Activated CD8-positive, alpha-beta memory T cell treated with anti-CD3 and anti-CD28 coated beads for 48 hours (primary cell): ENCODE measurements at places on chromosomes 5 and 9.

DNA sequence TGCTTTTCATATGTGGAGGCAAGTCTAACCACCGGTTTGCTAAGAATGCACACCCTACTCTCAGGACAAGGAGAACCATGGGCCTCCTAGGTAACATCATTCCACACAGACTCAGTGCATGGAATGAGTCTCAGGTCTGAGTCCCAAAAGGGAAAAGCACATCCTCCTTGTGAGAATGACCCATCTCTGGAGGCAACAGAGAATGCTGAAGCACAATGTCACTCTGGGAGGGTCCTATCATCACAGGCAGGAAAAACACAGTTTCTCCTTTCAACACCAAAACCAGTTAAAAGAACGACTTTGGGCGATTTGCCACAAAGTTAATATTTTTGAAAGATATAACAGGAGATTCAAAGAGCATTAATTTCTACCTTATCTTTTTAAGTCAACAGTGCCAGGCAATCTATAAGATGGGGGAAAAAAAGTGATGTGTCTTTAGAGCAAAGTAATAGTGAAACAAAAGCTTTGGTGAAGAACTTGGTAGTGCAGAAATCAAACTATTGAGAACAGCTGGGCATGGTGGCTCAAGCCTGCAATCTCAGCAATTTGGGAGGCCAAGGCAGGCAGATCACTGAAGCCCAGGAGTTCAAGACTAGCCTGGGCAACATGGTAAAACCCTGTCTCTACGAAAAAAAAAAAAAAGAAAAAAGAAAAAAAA lies 97.3 kb downstream of the OXCT1 start:
- DNase-seq = no peak

- DNase-seq = no peak
Measured at GRCh38 chr9:6630502-6631206, 14.9 kb downstream of the GLDC start.

- DNase-seq = no peak
Measured at GRCh38 chr5:1779782-1780613, 19.6 kb downstream of the MRPL36 start.

DNA sequence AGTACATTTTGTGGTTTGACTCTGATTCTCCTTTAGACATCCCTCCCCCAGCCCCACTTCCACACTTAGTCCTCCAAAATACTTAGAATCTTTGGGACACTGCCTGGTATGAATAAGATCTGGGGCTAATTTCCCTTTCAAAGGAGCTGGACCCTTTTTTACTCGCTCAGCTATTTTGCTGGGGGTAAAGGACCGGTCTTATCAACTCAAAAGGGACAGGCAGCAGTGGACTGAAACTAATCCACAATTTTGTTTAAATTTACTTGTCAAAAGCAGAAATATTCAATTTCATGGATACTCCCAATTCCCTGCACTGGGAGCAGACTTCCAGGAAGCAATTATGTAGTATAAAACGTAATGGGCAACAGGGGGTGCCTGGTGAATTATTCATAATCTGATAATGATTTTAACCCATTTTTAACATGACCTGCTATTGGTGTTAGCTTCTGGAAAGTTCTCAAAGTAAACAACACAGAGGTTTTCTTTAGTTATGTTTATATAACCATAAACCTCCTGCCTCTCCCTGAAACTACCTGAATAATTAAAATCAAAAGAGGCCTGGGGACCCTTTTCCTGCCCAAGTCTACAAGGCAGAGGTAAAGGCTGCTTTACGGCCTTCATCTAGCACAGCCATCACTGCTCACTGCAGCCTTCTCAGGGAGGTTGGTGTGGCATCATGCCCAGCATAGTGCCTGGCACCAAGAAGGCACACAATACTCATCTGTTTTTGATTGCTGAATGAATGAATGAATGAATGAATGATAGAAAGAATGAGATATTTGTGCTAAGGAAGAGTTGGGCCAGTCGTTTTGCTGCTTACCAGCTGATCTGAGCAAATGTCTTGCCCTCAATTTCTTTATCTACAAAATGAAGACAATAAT lies 44.2 kb upstream of the GNPDA1 start:
- DNase-seq = no peak

GRCh38 chr5:77924081-77924480 lies 147.9 kb upstream of the TBCA start:
- no peak for DNase-seq

DNA sequence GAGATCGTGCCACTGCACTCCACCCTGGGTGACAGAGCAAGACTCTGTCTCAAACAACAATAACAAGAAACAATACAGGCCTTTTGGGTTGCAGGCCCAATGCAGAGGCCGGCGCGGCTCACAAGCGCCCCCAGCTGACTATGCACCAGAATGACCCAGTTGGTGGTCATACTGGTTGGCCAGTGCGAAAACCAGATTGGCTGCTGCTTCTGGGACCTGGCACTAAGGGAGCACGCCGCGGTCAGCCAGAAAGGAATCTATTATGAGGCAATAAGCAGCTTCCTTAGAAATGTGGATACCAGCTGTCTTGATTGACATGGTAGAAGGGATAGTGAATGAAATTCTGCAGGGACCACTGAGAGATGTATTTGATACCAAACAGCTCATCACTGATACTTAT lies 35.0 kb downstream of the RANBP17 start:
- no peak for DNase-seq

GRCh38 chr9:131096269-131097125 lies at the start of gene AIF1L:
Gene AIF1L (plus strand): TSS chr9:131096531. CDS start chr9:131096630, 99 bp downstream.
- no peak for DNase-seq

GRCh38 chr9:111016426-111017045 lies 21.7 kb downstream of the LPAR1 start:
- no peak for DNase-seq

GRCh38 chr9:130846487-130847305 lies 11.6 kb downstream of the ABL1 start:
- no peak for DNase-seq

- DNase-seq = no peak
Measured at GRCh38 chr5:169410996-169411783, 110.3 kb upstream of the SLIT3 start.

GRCh38 chr5:162107591-162107990 lies 40.0 kb downstream of the GABRG2 start:
- no peak for DNase-seq

GRCh38 chr5:36629729-36630128 lies 23.3 kb downstream of the SLC1A3 start:
- no peak for DNase-seq

- no peak for DNase-seq
Measured at GRCh38 chr5:180795771-180796313, 6.8 kb downstream of the MGAT1 start.

- no peak for DNase-seq
Measured at GRCh38 chr5:1443991-1444360, 1.3 kb downstream of the SLC6A3 start.

DNA sequence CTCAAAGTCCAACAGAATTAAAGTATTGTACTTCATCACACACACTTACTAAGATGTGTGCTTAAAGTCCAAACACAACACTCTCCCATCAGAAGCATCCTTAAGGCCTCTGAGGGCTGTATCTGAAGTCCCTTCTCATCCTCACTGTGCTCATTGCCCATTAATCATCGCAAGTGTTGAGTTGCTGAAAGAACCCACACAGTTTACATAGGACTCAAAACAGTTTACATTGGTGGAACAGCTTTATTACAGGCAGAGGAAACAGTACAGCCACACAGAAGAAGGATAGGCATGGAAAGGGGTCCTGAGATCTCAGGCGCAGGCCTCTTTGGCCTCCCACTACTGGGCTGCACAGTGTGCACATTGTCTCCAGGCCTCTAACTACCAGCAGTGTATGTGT lies 113.4 kb downstream of the CMYA5 start:
- DNase-seq = no peak

- no peak for DNase-seq
Measured at GRCh38 chr5:136232316-136232715, 39.4 kb upstream of the SMIM32 start.

DNA sequence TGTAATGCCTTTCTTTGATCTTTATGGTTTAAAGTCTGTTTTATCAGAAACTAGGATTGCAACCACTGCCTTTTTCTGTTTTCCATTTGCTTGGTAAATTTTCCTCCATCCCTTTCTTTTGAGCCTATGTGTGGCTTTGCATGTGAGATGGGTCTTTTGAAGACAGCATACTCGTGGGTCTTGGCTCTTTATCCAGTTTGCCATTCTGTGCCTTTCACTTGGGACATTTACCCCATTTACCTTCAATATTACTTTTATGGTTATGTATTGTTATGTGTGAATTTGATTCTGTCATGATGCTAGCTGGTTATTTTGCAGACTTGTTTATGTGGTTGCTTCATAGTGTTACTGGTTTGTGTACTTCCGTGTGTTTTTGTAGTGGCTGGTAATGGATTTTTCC lies 59.2 kb downstream of the YTHDC2 start:
- no peak for DNase-seq

DNA sequence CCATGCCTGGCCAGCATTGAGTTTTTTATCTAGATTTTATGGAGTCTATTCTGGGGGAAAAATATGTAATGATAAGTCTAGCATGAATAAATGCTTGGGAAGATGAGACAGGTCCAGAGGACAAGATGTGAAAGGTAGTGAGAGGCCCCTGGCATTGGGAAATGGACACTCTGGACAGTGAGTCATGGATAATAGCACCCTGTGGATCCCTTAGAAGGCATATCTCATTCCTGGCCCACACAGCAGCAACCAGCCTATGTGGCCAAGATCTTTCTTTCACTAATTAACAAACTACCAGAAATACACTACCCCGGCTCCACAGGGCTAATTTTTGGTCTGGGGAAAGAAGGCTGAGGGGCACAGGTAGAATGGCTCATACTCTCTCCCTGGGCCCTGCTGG lies 356.1 kb downstream of the TRIM32 start:
- no peak for DNase-seq

GRCh38 chr5:38968665-38969064 lies 105.5 kb downstream of the RICTOR start:
- no peak for DNase-seq

GRCh38 chr5:131022811-131023497 lies 142.1 kb downstream of the HINT1 start:
- no peak for DNase-seq

GRCh38 chr9:97046228-97046627 lies 7.3 kb upstream of the CTSV start:
- no peak for DNase-seq

- DNase-seq = no peak
Measured at GRCh38 chr5:115838885-115839518, 2.4 kb downstream of the ATG12 start.

- no peak for DNase-seq
Measured at GRCh38 chr5:96278981-96279380, 154.1 kb downstream of the PCSK1 start.

- no peak for DNase-seq
Measured at GRCh38 chr5:144457160-144457559, 286.5 kb downstream of the KCTD16 start.

GRCh38 chr9:120396418-120396817 lies 183.5 kb downstream of the CDK5RAP2 start:
- no peak for DNase-seq

DNA sequence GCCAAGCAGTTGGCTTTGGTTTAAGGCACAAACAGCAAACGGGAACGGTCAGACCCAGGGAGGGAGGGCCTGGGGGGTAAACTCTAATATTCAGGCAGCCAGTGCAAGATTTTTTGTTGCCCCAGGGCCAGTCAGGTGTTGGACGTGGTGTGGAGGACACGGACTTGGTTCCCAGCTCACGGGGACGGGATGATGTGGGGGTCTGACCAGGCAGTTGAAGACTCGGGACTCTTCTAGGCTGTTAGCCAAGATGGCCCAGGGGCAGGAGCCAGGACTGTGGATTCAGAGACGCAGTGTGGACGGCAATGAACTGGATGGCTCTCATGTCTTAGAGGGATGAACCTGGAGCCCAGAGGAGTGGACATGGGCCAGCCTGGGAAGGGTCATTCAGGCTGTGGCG lies 169.2 kb downstream of the C9orf50 start:
- no peak for DNase-seq

DNA sequence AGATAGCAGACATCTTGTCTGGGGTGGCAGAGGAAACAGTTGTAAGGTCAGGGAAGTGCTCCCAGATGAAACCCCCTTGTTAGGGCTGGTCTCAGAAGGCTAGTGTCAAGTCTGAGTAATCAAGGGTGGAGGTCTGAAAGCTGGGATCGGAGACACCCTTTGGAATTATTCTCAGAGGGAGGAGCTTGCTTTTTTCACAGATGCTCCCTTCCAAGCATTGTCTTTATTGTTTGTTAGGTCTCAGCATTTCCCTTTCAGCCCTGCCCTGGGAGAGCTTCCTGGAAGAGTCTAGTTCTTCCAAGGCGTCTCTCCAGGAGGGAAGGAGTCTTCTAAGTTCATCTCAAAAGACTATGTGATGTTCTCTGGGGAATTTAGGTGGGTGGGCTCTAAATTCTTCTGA lies 3.2 kb downstream of the TEK start:
- no peak for DNase-seq

DNA sequence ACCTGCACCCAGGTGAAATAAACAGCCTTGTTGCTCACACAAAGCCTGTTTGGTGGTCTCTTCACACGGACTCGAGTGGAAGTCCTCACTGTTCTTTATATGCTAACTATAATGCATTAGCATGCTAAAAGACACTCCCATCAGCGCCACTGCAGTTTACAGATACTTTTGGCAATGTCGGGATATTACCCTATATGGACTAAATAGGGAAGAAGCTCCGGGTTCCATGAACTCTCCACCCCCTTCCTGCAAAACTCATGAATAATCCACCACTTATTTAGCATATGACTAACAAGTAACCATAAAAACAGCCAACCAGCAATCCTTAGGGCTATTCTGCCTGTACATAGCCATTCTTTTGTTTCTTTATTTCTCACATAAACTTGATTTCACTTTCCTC lies 426.2 kb upstream of the PTPRD start:
- no peak for DNase-seq

DNA sequence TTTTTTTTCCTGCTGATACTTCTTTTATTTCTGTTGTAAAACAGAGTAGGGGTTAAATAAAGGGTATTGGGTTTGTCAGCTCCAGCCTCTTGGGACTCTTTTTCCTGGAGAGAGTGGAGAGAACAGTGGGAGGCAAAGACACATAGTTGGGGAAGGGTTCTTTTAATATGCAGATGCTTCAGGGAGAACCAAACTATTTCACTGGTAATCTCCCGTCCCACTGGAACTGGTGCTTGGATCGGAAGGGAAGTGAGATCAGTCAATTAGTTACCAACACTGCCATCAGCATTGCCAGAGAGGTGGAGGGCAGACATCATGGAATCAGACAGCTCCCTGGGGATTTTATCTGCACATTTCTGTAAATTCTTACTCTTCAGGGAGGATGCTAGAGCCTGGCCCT lies 47.6 kb upstream of the ELOVL7 start:
- no peak for DNase-seq

- DNase-seq = no peak
Measured at GRCh38 chr9:127222388-127223095, 42.0 kb upstream of the GARNL3 start.

DNA sequence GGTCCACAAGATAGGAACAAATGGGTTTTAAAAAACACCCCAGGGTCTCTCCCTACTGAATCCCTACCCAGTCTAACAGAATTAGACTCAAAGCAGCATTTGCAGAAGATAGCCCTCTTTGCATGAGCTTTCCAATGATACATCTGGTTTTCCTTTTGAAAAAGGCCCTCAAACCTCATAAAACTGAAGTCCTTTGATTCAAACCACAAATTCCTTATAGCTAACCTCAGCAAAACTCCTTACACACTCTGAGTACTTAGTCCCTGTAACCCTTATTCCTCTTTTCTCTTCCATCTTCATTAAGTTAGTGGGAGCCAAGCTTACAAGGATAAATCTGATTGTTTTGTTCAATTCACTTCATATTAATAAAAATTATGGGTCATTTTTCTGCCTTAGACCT lies 90.5 kb upstream of the TNC start:
- no peak for DNase-seq

GRCh38 chr9:90720621-90721265 lies 78.1 kb upstream of the DIRAS2 start:
- no peak for DNase-seq
